T-helper 2 cell treated with Interferon-gamma antibody and Interleukin-4, amounts not matched to agents 5 μg/mL and 100 μg/mL, for 36 hours (primary cell): ENCODE measurements at places on chromosomes 6 and 20.

GRCh38 chr6:53032849-53033248, 32.4 kb upstream of the FBXO9 start:
- peaks cover 10% of the 10 kb centered on the region for H3K36me3 ChIP-seq
- no peaks in the 10 kb centered on the region for H3K27me3 ChIP-seq
- H3K4me3 ChIP-seq: no peak overlapping the region
- peaks cover 3% of the 10 kb centered on the region for H3K4me1 ChIP-seq

DNA sequence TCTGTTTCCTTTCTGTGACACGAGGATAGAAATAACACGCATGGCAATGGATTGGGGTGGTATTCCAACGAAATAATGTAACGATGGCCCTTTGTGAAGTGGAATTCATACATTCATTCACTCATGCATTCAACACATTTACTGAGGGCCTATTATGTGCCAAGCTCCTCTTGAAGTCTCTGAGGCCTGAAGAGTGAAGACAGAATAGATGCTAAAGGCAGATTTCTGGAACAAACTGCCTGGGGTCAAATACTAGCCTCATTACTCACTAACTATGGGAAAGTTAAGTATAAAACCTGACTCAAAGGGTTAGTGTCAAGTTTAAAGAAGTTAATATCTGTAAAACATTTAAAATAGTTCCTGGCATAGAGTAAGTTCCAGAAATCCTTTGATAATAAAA, 279.6 kb upstream of the SULF2 start:
- DNase-seq: no peak
- no peak overlapping the region for H3K27ac ChIP-seq
- H3K36me3 ChIP-seq: no peaks in the 10 kb centered on the region
- H3K27me3 ChIP-seq: no peaks in the 10 kb centered on the region
- H3K4me1 ChIP-seq: no peaks in the 10 kb centered on the region
- no peak overlapping the region for H3K4me3 ChIP-seq

- H3K27me3 ChIP-seq: no peaks in the 10 kb centered on the region
- peaks cover under 1% of the 10 kb centered on the region for H3K4me1 ChIP-seq
- no peak overlapping the region for H3K4me3 ChIP-seq
- no peaks in the 10 kb centered on the region for H3K36me3 ChIP-seq
- DNase-seq: no peak
Measured at GRCh38 chr6:99507648-99508047, 7.6 kb downstream of the USP45 start.

DNA sequence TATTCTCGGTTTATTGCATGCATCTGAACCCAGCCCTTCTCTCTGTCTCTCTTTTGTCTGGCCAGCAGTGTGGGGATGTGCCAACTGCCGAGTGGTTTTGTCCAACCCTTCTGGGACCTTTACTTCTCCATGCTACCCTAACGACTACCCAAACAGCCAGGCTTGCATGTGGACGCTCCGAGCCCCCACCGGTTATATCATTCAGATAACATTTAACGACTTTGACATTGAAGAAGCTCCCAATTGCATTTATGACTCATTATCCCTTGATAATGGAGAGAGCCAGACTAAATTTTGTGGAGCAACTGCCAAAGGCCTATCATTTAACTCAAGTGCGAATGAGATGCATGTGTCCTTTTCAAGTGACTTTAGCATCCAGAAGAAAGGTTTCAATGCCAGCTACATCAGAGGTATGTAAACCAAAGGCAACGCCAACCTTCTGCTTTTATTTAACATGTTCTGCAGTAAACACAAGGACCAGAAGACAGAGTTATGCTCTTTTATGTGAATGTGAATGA, 65.8 kb downstream of the ADGRG6 start:
- no peaks in the 10 kb centered on the region for H3K4me1 ChIP-seq
- H3K4me3 ChIP-seq: no peak overlapping the region
- no peak overlapping the region for H3K27ac ChIP-seq
- no peak for DNase-seq
- no peaks in the 10 kb centered on the region for H3K36me3 ChIP-seq

GRCh38 chr6:160137989-160138835, 16.6 kb downstream of the SLC22A1 start:
- H3K4me3 ChIP-seq: no peak overlapping the region
- peak; percentile 36 for DNase-seq
- no peaks in the 10 kb centered on the region for H3K27me3 ChIP-seq
- no peak overlapping the region for H3K27ac ChIP-seq

- H3K27me3 ChIP-seq: peaks cover 20% of the 10 kb centered on the region
- no peak for DNase-seq
- no peak overlapping the region for H3K27ac ChIP-seq
- no peaks in the 10 kb centered on the region for H3K4me1 ChIP-seq
Measured at GRCh38 chr6:138572167-138572875, 73.0 kb upstream of the NHSL1 start.

DNA sequence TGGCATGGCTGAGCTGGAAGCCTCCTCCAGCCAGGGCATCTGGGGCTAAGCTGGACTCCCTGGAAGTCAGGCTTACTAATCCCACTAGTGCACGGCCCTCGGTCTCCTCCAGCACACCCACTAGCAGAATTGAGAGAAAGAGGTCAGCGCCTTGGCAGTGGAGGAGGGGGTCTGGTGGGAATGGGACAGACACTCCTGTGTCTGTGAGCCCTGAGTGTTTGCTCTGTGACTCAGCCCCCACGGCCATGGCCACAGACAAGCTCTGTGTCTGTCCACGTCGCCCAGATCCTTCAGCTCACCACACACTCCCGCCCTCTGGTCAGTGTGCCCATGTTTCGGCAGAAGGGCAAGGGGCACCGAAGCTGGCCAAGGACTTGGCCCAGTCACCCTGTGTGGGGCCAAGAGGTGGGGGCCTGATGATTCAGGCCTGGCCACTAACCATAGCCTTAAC, 8.8 kb downstream of the MDFI start:
- H3K36me3 ChIP-seq: no peaks in the 10 kb centered on the region
- no peak for DNase-seq

GRCh38 chr6:10385524-10386132, 29.2 kb downstream of the TFAP2A start:
- no peak overlapping the region for H3K4me3 ChIP-seq
- H3K36me3 ChIP-seq: peaks cover 13% of the 10 kb centered on the region
- peaks cover 91% of the 10 kb centered on the region for H3K27me3 ChIP-seq
- no peak overlapping the region for H3K27ac ChIP-seq
- no peak for DNase-seq

GRCh38 chr6:157982563-157983405, 1.1 kb downstream of the SYNJ2 start:
- peak overlapping the region; percentile 84 for H3K27ac ChIP-seq
- peaks cover 11% of the 10 kb centered on the region for H3K27me3 ChIP-seq
- H3K4me3 ChIP-seq: peak overlapping the region; percentile 96

GRCh38 chr20:15399781-15400180, 1062.4 kb upstream of the FLRT3 start:
- no peaks in the 10 kb centered on the region for H3K4me1 ChIP-seq
- no peak overlapping the region for H3K4me3 ChIP-seq
- no peaks in the 10 kb centered on the region for H3K27me3 ChIP-seq
- no peaks in the 10 kb centered on the region for H3K36me3 ChIP-seq
- DNase-seq: no peak

GRCh38 chr20:44509762-44510161, 12.1 kb downstream of the SERINC3 start:
- DNase-seq: no peak
- H3K27ac ChIP-seq: no peak overlapping the region
- H3K27me3 ChIP-seq: no peaks in the 10 kb centered on the region
- H3K36me3 ChIP-seq: peaks cover 41% of the 10 kb centered on the region

GRCh38 chr6:54193560-54193959, 82.3 kb downstream of the MLIP start:
- H3K27ac ChIP-seq: no peak overlapping the region
- H3K4me3 ChIP-seq: no peak overlapping the region
- no peaks in the 10 kb centered on the region for H3K36me3 ChIP-seq
- no peaks in the 10 kb centered on the region for H3K27me3 ChIP-seq
- H3K4me1 ChIP-seq: no peaks in the 10 kb centered on the region

- DNase-seq: peak; percentile 69
- H3K4me3 ChIP-seq: no peak overlapping the region
- H3K27me3 ChIP-seq: no peaks in the 10 kb centered on the region
- H3K4me1 ChIP-seq: peaks cover 28% of the 10 kb centered on the region
- peaks cover 4% of the 10 kb centered on the region for H3K36me3 ChIP-seq
Measured at GRCh38 chr6:146851837-146852236, 253.1 kb downstream of the ADGB start.

DNA sequence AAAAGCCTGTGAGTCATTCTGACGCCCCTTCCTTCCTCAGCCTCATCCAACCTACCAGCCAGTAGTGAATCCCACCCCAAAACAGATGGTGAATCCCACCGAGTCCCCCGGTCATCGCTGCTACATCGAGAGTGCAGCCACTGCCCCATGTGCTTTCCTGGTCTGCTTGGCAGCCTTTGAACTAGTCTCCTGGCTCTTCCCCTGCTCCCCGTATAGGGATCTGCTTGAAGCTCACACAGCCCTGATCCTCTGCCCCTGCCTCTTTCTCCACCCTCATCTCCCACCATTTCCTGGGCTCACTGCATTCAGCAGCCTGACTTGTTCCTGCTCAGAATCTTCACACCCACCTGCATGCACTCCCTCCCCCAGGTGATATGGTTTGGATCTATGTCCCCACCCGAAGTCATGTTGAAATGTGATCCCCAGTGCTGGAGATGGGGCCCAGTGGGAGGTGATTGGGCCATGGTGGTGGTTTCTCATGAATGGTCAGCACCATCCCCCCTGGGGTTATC, 14.6 kb downstream of the SYNJ2 start:
- H3K27ac ChIP-seq: no peak overlapping the region
- H3K4me1 ChIP-seq: peaks cover 6% of the 10 kb centered on the region
- no peak for DNase-seq

- no peak for DNase-seq
- H3K27me3 ChIP-seq: no peaks in the 10 kb centered on the region
- no peaks in the 10 kb centered on the region for H3K36me3 ChIP-seq
- H3K27ac ChIP-seq: no peak overlapping the region
- H3K4me3 ChIP-seq: no peak overlapping the region
Measured at GRCh38 chr20:57698867-57699275, 10.9 kb downstream of the PMEPA1 start.

- H3K4me3 ChIP-seq: no peak overlapping the region
- no peak for DNase-seq
- H3K36me3 ChIP-seq: no peaks in the 10 kb centered on the region
- no peak overlapping the region for H3K27ac ChIP-seq
Measured at GRCh38 chr6:41719436-41720261, 15.8 kb downstream of the TFEB start.

DNA sequence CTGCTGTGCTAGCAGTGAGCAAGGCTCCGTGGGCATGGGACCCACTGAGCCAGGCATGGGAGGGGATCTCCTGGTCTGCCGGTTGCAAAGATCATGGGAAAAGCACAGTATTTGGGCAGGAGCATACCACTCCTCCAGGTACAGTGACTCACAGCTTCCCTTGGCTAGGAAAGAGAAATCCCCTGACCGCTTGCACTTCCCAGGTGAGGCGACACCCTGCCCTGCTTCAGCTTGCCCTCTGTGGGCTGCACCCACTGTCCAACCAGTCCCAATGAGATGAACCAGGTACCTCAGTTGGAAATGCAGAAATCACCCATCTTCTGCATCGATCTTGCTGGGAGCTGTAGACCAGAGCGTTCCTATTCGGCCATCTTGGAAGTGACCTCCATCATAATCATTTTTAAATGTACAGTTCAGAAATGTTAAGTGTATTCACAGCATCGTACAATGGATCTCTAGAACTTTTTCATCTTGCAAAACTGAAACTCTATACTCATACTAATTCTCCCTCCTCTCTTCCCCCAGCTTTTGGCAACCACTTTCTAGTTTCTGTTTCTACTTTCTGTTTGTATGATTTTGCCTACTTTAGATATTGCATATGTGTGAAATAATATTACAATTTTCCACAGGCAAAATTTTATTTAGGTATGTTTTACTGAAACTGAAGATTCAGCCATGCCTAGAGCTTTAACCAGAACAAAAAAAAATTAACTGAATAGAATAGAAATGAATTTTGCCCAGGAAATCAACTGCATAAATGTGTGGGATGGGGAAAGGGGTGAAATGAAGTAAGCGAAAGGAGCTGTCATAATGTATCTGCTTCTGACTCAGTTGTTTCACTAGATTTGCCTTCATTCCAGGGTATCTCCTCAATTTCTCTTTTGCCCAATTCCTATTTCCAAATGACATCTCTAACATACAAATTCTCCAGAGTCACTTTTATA, 100.0 kb downstream of the RWDD2A start:
- H3K27me3 ChIP-seq: peaks cover 5% of the 10 kb centered on the region
- peaks cover 6% of the 10 kb centered on the region for H3K4me1 ChIP-seq
- no peak overlapping the region for H3K27ac ChIP-seq
- no peak overlapping the region for H3K4me3 ChIP-seq
- no peaks in the 10 kb centered on the region for H3K36me3 ChIP-seq
- no peak for DNase-seq

DNA sequence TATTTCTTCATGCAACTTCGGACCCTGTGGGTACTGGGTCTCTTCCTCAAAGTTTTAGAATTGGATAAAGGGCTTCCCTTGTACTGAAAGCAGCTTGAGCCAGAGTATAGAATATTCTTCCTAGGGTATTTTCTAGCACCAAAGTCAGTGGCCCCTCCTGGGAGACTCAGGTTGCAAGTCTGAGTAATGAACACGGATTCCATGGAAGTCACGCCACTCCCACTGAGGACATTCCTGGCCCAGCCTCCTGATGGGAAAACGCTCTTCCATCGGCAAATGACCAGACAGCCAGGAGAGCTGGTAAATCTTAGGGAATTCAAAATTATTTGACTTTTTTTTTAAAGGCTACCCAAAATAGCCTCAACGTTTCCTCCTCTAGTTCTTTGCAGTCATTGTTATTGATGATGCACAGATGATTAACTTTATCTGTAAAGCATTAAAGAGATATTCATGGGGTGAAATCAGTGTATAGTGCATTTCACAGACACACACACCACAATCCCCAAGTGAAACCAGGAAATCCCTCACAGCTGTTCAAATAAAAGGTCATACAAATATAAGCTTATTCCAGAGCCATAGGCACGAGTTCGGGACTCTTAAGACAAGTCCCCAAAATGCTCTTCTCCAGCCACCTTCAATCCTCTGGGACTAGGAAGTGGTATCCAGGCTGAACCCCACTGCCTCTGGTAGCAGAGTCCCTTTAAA, 248.8 kb downstream of the SOD2 start:
- H3K27ac ChIP-seq: no peak overlapping the region
- no peaks in the 10 kb centered on the region for H3K36me3 ChIP-seq
- H3K4me3 ChIP-seq: no peak overlapping the region
- DNase-seq: no peak
- peaks cover 5% of the 10 kb centered on the region for H3K27me3 ChIP-seq

DNA sequence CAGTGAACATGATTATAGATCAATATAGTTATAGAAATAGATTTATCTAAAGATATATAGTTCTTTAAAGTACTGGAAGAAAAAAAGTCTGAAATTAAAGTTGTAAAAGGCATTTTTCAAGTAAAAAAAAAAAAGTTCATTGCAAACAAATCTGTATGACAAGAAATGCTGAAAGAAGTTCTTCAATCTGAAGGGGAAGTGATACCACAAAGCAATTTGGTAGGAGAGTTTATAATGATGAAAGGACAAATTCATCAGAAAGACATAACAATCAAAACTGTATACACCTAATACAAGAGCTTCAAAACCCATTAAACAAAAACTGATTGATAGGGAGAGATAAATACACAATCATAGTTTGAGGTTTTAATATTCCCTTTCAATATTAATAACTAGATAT, 14.1 kb downstream of the HUS1B start:
- H3K36me3 ChIP-seq: peaks cover 10% of the 10 kb centered on the region
- peaks cover 11% of the 10 kb centered on the region for H3K4me1 ChIP-seq
- H3K27me3 ChIP-seq: no peaks in the 10 kb centered on the region
- no peak overlapping the region for H3K27ac ChIP-seq
- no peak for DNase-seq
